ENCODE measurements at places on chromosomes 7 and 10.

GRCh38 chr7:26329520-26330255, 38.0 kb downstream of the SNX10 start:
- DNase-seq: no peak

DNA sequence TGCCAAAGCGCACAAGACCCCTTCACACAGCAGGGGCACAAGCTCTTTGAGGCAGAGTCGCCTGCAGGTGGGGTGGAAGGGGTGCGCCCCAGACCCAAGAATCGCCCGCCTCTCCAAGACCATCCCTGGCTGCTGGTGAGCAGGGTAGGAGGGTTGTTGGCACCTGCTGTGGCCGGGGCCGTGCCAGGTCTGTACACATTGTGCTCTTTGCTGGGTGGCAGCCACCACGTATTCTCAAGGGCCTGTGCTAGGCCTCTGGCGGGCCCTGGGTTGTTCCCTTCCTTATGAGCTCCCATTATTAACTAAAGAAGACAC, 84.4 kb downstream of the LHPP start:
- no peak for DNase-seq

DNA sequence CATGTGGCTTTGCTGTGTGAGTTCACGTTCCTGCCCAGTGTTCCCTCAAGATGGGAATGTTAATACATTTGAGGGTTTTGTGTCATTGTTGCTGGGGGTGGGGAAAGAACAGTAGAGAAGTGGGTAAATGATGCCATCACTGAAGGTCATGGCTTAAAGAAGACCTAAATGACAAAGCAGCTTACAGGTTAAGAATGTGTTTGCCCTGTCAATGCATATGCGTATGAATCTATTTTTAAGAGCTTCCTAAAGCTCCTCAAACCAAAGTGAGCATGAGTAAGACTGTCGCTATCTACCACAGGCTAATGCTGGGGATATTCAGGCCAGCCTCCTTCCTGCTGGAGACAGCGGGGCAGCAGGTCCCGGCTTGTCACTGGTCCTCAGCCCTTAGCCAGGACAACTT, 162.9 kb downstream of the CREB5 start:
- no peak for DNase-seq

GRCh38 chr10:17256051-17256450, 28.0 kb downstream of the VIM start:
- no peak for DNase-seq

DNA sequence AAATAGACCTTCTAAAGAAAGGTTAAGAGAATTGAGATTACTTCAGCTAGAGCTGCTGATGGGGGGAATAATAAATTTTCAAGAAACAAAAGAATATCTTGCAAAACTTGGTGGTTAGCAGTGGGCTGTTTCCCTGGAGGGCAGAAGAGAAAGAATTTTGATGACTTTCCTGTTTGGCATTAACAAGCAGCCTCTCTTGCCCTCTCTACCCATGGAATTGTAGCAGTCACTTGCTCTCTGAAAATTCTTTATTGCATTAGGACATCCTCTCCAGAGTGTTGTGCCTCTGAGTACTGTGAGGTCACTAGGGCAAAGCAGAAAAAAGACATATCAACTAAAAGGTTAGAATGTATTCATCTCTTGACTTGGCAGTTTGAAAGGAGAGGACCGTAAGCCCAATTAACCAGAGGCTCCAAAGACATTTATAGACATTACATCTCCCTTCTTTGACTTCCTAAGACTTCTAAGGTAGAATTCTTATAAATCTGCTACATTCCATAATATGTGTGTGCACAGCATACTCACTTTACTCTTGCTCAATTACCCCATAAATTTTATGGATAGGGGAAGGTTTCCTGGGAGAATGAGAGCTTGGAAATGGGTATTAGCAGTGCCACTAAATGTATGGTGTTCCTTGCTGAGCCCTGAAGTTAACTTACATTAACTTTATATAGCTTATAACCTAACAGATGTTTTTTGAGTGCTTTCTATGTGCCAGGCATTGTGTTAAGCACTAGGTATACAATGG, 215.3 kb downstream of the KIF20B start:
- no peak for DNase-seq

GRCh38 chr10:17873946-17874345, 64.8 kb downstream of the MRC1 start:
- no peak for DNase-seq

DNA sequence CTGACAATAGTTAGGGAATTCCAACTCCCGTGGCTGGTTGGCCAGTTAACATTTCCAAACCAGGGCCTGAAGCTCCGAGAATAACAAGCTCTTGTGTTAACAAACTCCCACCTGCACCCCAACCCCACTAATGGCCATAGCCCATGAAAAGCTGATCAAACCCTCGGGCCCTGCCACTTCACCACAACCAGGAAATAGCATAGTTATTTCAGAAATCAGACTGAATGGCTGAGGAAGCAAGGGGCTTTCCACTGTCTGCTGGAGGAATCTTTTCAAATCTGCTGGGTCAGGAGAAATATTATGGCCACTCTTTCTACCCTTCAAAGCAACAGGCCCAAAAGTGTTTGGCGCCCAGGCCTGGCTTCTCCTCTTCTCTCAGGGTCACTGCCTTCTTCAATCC, 145.6 kb downstream of the GLCCI1 start:
- no peak for DNase-seq

DNA sequence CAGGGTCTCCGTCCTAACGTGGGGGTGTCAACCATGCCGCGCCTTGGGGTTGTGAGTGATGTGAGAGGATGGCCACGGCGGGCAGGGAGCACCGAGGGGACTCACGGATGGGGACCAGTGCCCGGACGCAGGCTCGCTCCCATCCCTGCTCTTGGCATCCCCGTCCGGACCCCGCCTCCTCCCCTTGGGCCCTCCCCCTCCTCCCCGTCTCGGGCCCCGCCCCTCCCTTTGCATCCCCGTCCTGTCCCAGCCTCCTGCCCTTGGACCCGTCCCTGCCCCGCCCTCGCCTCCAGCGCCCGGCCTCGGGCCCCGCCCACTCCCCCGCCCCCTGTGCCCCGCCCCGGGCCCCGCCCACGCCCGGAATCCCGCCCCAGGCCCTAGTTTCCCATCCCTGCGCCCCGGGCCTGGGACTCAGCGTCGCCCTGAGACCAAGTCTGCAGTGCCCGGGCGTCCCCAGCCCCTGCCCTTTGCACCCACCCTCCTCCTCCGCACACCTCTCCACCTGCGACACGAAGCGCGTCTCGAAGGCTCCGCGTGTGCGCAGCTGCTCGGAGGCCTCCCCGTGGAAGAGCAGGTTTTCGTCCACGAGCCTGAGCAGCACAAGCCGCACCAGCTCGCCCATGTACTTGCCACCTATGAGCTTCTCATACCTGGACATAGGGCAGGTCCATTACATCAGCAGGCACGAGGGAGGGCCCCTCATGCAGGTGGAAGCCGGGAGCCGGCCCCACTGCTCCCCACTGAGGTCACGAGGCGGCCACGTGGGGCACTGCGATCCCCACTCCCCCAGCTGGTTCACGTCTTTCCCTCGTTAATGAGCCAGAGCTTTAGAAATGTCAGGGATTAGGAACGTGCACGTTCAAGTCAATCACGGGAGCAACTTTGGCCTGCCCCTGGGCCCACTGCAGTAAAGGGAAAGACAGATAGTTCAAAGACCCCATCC, 5.1 kb upstream of the MYL7 start:
- peak; percentile 17 for DNase-seq

DNA sequence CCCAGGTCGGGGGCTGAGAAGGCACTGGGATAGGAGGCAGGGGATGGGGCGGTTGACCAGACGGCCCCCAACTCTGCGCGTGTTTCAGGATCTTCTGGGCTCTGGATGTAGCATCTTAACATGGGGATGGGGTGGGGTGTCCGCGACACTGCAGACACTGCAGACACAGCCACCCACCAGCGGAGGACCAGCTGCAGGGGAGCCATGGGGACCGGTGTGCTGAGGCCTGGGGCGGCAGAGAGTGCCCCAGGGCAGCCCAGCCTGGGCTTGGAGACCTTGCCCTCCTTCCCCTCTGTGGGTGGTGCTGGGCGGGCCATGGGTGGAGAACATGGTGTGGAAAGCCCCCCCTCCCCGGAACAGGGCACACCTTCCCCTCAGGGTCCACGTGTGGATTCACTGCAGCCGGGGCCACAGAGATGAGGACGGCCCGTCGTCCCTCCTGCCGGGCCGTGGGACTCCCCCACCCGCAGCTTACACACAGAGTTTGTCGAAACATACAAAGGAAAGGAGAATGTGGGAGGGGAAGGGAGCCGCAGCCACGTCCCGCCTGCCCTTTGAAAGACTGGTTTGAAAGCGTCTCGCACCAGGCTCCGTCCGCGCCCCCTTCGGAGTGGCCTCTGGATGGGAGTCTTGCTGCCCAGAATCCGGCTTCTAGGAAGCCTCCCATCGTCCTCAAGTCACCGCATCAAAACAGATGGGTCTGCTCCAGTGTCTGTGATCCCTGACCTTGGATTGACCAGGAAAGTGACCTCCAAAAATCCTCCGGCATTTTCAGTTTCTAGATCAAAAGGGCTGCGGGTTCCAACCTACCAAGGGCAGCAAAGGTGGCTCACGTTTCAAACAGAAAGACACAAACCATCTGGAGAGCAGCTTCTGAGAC, 91.5 kb upstream of the TCERG1L start:
- DNase-seq: no peak

- no peak for DNase-seq
Measured at GRCh38 chr10:102627736-102628293, 16.5 kb upstream of the TRIM8 start.

- no peak for DNase-seq
Measured at GRCh38 chr10:1646332-1646731, 91.0 kb downstream of the ADARB2 start.

GRCh38 chr7:22438994-22439393, 61.0 kb downstream of the STEAP1B start:
- DNase-seq: no peak

DNA sequence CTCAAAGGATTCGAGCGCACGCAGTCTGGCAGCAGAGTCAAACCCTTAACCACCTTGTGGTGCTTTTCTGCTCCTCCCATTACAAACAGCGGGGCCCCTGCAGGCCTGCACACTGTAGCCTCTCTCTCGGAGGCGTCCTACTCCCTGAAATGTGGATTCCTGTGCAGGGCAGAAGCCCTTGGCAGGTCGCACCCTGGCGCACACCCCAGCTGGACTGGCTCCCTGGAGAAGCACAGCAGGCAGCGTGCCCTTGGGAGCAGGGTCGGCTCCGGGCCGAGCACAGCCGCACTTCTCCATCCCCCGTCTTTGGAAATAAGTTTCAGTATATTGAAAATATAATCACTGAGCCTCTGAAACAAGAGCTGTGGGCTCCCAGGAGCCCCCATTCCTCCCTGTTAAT, 144.1 kb downstream of the C10orf105 start:
- no peak for DNase-seq

DNA sequence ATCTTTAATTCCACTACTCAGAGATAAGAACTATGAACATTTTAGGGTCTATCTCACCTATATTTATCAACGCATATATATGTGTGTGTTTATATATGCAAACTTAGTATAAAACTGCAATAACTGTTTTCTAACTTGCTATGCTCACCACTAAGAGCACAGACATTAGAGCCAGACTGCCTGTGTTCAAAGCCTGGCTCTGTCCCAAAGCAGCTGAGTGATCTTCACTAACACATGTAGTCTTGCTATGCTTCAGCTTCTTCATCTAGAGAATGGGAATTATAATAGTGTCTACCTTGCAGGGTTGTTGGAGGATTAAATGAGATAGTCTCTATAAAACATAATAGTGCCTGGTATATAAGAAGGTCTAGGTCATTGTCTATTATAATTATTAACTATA, 165.5 kb downstream of the MAGI2 start:
- no peak for DNase-seq

DNA sequence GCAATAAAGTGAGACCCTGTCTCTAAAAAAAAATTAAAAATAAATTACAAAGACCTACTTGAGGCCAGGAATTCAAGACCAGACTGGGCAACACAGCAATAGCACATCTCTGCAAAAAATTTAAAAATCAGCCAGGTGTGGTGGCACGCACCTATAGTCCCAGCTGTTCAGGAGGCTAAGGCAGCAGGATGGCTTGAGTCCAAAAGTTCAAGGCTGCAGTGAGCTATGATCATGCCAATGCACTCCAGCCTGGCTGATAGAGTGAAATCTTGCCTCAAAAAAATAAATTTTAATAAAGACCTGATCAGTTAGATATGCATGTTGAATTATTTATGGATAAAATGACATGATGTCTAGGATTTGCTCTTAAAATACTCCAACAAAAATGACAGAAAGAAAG, 34.9 kb downstream of the P4HA1 start:
- DNase-seq: no peak

- no peak for DNase-seq
Measured at GRCh38 chr10:126042906-126043305, 146.5 kb downstream of the FANK1 start.

DNA sequence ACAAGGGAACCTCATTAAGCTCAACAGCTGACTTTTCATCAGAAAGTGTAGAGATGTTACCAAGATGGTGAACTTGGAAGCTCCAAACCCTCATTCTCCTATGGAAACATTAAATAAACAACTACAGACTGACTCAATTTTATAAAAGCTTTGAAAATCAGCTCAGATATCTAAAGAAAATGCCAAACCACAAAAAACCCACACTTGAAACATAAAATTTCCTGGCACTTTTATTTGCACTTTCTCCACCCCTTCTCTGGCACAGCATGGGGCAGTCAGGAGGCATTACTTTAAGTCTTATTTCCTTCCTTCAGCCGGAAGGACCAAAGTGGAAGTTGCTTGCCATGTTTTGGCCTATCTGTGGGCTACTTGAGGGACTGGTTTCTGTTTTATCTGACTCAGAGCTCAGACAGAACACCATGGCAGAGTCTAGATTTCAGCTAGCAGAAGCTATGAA, 114.7 kb downstream of the ODAD2 start:
- DNase-seq: no peak

DNA sequence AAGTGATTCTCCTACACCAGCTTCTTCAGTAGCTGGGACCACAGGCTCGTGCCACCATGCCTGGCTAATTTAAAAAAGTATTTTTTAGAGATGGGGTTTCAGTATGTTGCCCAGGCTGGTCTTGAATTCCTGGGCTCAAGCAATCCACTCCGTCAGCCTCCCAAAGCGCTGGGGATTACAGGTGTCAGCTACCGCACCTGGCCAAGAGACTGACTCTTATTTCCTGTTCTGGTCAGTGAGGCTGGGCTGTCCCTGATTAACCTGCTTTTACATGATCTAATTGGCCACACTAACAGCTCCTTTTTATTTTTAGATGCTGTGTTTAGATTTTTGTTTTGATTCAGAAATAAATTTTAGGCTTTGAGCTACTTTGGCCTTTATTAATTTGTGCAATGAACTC, 203.9 kb downstream of the NXPH1 start:
- no peak for DNase-seq

- no peak for DNase-seq
Measured at GRCh38 chr10:44627591-44628354, 242.9 kb upstream of the CXCL12 start.

DNA sequence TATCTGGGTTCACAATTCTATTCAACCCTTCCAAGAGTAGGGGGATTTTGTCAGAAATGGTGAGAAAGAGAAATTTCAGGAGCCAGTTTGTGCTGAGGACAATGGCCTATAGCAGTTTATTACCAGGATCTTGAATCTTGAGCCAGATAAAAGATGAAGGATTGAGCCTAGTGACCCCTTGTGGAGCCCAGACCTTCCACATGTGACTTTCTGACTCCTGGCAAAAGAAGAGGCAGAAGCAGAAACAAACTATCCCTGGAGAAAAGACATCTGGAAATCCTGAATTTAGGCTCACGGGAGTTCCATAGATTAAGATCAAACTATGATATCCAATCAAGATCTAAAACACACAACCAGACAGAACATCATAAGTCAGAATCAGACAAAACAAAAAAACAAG, 60.9 kb upstream of the CHRM2 start:
- DNase-seq: no peak
